ENCODE measurements at places on chromosomes 1 and 21.

DNA sequence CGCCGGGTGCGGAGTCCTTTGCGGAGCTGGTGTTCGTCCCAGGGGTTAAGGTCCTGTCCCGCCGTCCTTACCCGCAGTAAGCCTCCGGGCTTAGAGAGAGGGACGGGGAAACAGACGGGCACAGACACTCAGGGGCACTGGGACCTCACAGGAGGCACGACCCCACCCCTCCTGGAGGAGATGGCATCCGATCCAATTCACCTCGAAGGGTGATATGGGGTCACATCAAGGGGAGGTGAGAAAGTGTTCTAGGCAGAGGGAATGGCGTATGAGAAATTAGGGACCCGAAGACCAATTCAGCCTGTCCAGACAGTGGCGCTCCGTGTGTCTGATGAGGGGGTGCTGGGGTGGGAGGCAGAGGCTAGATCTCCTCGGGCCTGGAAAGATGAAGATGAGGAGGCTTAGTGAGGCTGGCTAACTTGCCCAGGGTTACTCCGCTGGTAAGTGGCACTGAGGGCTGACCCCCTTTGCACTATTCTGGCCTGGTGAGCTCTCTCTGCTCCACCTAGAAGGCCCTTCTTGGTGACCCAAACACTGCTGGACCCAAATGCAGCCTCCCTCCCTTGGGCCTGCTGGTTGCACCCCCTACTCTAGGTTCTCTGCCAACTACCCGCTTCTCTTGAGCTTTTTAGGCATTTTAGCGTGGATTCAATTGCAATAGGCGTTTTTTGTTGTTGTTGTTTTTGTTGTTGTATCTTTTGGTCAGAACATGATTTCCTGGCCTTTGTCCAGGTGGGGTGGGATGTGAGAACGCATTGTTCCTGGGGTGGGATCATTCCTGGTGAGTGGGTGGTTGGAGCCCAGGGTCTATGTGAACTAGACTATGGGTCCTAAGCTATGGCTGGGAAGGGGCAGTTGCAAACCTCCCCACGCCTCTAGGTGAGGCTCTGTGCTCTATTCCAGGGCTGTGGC is 12.3 kb downstream of the BTBD19 start:
- DNase-seq, result no peak

- DNase-seq, result no peak
Measured at GRCh38 chr1:32142446-32143301, 34.8 kb downstream of the KPNA6 start.

GRCh38 chr1:10870493-10871096 is 74.1 kb upstream of the CASZ1 start:
- DNase-seq, result no peak

- no peak for DNase-seq
Measured at GRCh38 chr1:25817840-25818501, 1.8 kb upstream of the MTFR1L start.

GRCh38 chr1:204031098-204031710 is 41.7 kb upstream of the SOX13 start:
- no peak for DNase-seq

DNA sequence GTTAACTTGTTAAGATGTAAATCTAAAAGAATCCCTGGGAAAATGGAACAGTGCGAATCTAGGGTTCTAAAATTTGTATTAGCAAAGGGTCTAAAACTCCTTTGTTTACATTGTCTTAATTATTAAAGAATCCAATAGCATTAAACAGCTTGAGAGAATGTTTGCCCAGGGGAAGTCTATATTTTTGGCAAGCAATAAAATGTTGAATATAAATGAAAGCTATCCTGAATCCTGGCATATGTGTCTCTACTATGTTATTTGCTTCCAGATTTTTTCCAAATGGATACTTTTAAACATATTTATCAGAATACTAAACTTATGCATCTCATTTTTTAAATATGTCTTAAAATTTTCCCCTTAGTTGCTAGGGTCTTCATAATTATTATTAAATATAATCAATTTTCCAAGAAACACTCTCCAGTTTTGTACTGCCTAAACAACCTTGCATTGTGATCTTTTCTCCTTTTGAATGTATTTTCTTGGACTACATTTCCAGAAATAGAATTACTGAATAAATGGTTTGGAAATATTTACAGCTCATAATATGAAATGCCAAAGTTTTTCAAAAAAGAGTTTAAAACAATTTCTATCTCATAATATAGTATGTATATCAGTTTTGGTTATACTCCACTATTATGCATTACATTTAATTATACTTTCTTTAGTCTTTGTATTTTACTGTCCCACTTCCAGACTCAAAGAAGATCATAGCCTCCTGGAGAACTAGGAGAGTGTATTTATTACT is 304.8 kb downstream of the USP25 start:
- no peak for DNase-seq

DNA sequence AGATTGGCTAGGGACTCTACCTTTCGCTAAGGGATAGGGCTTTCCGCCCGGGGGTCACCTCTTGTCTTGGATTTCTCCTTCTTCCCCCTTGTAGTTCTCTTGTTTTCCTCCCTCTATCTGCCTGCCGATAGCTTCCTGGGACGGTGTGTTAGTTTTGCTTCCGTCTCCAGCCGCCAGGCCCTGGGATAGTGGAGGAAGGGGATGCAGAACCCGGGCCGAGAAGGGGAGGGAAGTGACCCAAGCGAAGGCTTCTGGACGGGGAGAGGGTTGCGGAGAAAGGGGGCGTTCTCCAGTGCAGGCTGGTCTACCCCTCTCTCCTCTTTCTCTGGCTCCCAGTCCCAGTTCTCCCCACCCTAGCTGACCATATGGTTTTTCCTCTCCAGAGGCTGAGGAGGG is 871 bp downstream of the TUFT1 start:
- DNase-seq, result no peak

DNA sequence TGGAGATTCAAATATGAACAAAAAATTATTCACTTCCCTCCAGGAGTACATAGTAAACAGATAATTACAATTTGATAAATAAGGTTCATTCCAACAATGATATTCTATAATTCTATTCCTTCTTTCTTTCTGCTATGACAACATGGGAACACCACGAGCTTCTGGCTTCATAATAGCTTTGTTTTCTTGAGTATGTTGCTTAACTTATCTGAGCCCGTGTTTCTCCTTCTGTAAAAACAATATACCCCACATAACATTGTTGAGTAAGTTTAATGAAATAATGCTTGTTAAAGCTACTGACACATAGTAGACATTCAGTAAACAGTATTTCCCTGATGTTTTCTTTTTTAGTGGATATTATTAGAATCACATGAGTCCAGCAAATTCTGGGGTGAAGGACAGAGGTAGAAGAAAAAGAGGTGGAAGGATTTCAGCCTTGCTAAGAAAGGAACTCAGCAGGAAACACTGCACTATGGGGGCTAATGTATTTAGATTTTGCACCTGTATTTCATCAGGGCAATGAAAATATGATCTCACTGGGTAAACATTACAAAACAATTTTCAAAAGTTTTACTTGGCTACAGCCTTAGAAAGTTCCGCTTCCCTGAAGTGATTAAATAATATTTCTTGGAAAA is 430.8 kb upstream of the C1orf87 start:
- DNase-seq, result no peak

DNA sequence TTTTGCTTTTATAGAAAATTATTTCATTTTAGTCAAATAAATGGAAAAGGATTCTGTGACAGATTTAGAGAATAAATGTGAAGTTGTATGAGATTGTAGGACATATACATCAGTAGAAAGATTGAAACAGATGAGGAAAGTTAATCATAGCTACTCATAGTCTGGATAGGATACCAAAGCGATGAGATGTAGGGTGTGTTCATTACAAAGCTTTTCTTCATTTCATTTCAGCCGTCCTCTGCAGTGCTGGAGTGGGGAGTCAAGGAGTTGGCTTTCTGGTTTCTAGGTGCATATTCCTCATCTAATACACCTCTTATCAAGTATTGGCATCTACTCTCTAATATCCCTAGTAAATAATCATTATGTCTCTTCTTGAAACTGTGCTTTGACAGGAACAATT is 149.5 kb upstream of the NEGR1 start:
- DNase-seq, result no peak

DNA sequence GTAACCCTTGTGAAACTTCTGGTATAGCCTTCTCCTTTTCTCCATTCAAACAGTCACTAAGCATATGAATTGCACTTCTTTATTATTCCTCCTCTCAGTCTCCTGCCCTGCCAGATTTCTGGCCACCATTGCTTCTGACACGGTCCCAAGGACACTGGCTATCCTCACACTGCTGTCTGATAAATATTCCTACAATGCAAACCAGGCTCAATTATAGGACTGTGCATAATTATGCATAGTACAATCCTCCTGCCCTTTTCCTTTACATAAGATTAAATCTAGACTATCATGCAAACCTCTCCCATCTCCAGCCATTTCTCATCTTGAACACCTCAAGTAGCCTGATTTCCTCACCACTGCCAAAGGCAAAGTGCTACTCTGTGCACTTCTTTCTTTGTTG is 704.3 kb upstream of the ADAMTS5 start:
- DNase-seq, result no peak

DNA sequence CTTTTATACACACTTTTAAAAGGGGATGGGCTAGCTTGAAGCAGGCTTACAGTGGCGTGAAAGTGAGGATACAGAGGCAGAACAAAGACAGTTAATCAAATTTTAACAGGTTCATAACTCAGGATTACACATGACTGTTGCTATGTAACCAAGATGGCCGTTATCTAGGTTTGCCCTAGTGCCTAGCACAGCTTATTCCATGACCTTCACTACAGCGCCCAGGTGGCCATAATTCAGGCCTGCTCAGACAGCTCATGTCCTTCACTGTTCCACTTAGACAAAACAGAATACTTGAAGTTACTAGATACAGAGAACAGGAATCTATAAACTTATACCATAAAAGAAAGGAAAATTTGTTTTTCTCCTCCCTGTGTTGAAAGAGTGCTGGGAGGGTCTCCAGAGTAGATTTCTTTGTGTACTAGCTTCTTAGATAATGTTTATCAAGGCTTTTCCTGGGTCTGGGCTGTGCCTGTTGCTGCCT is 6.2 kb upstream of the SPRR2F start:
- no peak for DNase-seq

DNA sequence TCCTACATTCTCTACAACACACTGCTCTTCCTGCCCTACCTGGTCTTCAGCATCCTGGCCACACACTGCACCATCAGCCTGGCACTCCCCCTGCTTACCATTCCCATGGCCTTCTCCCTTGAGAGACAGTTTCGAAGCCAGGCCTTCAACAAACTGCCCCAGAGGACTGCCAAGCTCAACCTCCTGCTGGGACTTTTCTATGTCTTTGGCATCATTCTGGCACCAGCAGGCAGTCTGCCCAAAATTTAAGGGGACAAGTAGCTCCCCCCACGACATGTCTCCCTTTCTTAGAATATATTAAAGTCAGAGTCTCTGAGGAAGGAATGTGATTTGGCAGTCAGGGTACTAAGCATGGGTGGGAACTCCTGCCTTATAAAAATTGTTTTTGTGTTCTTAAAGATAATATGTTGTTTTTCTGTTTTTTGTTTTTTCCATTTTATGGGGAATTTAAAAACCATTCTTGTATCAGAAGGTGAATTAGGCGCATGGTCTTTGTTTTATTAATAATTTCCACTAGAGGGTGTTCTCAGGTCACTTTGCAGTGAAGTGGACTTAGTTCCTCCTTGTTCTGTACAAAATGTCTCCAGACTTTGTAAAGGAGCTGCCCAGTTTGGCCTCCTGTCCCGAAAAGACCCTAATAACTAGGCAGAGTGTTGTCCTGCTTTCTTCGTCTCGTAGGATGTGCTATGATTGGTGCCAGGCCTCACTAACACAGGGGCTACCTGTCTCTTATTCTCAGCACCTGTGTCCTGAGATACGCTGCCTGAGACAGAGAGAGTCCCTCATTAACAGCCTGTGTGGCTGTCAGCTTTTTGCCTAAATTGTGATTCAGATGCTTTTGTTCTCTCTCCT is 13.1 kb downstream of the UBIAD1 start:
- no peak for DNase-seq

GRCh38 chr1:201399352-201400126 is 415 bp upstream of the LAD1 start:
- DNase-seq, result no peak
